ENCODE measurements at places on chromosomes 1 and 21. TPM values are rescaled to one million over a fixed set of nuclear protein-coding genes. Genes with fewer than 3 reads are reported as not detected.

WNT4 gene
- 5.6 TPM for total RNA-seq

GRCh38 chr21:33069994-33070743, at the start of gene OLIG1:
OLIG1 (plus strand) TSS chr21:33070141; CDS start chr21:33070247, 106 bp downstream.
- no peak within 1 kb of the TSS for H3K27ac ChIP-seq
- peaks cover 14% of the 10 kb centered on the region for H3K4me1 ChIP-seq
- DNase-seq: peak; percentile 33
- peak within 1 kb of the TSS; percentile 68 for H3K4me3 ChIP-seq
- no peaks in the 10 kb centered on the region for H3K36me3 ChIP-seq

DNA sequence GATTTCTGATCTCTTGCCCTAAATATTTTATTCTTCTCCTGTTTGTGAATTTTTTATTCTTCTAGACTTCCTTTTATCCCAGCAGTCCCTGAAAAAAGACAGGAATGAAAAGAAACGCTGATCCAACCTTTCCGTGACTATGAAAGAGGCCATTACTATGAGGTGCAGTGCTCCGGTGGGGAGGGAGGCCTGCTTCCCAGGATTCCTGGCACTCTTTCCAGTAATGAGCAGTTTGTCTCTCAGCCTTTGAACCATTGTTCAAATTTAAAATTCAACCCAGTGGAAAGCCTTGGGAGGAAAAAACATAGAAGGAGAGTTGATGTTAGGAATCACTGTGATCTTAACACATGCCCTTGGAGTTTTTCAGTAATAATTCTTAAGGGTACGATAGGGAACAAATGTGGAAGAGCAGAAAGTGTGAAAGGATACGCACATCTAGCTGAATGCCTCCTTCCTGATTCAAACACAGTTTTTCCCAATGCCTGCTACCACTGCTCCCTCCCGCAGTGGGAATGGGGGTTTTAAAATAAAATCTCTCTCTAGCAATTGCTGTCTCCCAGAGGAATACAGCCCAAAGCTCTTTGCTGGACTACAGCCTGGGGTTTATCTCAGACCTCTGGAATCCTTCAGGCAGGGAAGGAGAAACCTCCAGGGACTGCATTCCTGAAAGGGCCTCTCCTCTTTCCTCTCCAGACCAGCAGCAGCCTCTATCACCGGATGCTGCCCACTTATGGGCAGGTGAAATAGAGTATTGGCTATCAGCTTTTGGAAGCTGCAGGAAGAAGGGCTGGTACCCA, 6.1 kb downstream of the IER5 start:
- no peaks in the 10 kb centered on the region for H3K36me3 ChIP-seq
- H3K4me1 ChIP-seq: peaks cover 70% of the 10 kb centered on the region
- DNase-seq: no peak
- peak overlapping the region; percentile 53 for H3K27ac ChIP-seq
- H3K27me3 ChIP-seq: no peaks in the 10 kb centered on the region
- H3K4me3 ChIP-seq: no peak overlapping the region

- H3K27ac ChIP-seq: peak overlapping the region; percentile 86
- peaks cover 20% of the 10 kb centered on the region for H3K36me3 ChIP-seq
- DNase-seq: no peak
- H3K4me1 ChIP-seq: peaks cover 14% of the 10 kb centered on the region
- H3K27me3 ChIP-seq: no peaks in the 10 kb centered on the region
These were observed 413 bp downstream of the EFCAB7 start for GRCh38 chr1:63523738-63524137.

GRCh38 chr1:177311111-177311510, 140.4 kb downstream of the BRINP2 start:
- no peak overlapping the region for H3K27ac ChIP-seq
- DNase-seq: no peak
- no peaks in the 10 kb centered on the region for H3K36me3 ChIP-seq
- H3K4me3 ChIP-seq: no peak overlapping the region
- no peaks in the 10 kb centered on the region for H3K27me3 ChIP-seq

MROH9 gene
- total RNA-seq: not detected

GRCh38 chr1:109388208-109388711, 9.5 kb downstream of the SORT1 start:
- peak overlapping the region; percentile 72 for H3K4me3 ChIP-seq
- H3K4me1 ChIP-seq: peaks cover 87% of the 10 kb centered on the region
- H3K27me3 ChIP-seq: no peaks in the 10 kb centered on the region
- no peaks in the 10 kb centered on the region for H3K36me3 ChIP-seq
- DNase-seq: no peak
- H3K27ac ChIP-seq: peak overlapping the region; percentile 97

GRCh38 chr1:81982523-81982922, 181.8 kb downstream of the ADGRL2 start:
- no peak overlapping the region for H3K4me3 ChIP-seq
- DNase-seq: no peak
- H3K27ac ChIP-seq: no peak overlapping the region
- H3K27me3 ChIP-seq: no peaks in the 10 kb centered on the region
- H3K4me1 ChIP-seq: no peaks in the 10 kb centered on the region
- no peaks in the 10 kb centered on the region for H3K36me3 ChIP-seq

GRCh38 chr1:55140137-55140536, 75.0 kb downstream of the USP24 start:
- peaks cover 6% of the 10 kb centered on the region for H3K4me1 ChIP-seq
- H3K27me3 ChIP-seq: no peaks in the 10 kb centered on the region
- no peak overlapping the region for H3K4me3 ChIP-seq
- DNase-seq: no peak

SPATA46 gene
- total RNA-seq: not detected

AK5 gene
- 0.44 TPM for total RNA-seq

SLC6A17 gene
- 0.12 TPM for total RNA-seq

DNA sequence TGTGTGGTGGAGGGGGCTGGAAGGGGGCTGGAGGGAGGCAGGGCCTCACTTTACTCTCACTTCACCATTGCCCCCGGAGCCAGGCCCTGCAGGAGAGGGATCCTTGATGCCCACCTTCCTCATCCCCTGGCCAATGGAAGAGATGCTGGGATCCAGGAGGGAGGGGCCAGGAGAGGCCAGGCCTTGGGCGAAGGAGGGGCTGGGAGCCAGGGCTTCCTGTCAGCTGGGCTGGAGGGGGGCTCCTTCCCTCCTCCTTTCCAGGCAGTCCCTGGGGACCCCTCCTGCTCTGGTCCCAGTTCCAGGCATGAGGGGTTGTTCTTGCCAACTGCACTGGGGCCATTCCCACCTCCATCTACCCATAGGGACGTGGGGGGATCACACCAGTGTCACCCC, 5.7 kb downstream of the AHDC1 start:
- H3K27me3 ChIP-seq: no peaks in the 10 kb centered on the region
- peak; percentile 78 for DNase-seq
- peaks cover 77% of the 10 kb centered on the region for H3K4me1 ChIP-seq
- peak overlapping the region; percentile 99 for H3K27ac ChIP-seq
- H3K4me3 ChIP-seq: peak overlapping the region; percentile 30
- H3K36me3 ChIP-seq: no peaks in the 10 kb centered on the region

DNA sequence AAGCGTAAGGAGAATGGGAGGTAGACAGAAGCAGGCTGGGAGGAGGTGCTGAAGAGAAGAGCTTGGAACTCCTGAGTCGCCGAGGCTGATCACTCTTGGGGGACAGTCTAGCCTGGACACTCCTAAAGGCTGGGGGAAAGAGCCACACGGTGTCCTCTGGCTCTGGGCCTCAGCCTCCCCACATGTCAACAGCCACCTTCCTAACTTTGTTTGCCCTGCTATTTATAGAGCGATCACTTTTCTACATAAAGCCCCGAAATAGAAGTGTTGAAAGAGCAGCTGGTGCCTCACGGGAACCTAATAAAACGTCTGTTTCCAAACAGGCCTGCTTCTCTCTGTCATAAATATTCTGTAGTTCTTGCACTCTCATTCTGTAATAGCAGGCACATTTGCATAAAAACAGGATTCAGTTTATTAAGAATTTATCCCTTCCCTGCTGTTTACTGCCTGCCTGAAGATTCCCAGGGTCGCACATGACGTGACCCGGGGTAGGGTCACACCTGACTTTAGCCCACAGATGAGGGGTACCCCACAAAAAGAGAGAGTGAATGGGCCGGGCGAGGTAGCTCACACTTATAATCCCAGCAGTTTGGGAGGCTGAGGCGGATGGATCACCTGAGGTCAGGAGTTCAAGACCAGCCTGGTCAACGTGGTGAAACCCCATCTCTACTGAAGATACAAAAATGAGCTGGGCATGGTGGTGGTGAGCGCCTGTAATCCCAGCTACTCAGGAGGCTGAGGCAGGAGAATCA, 212.5 kb downstream of the TOMM20 start:
- H3K36me3 ChIP-seq: no peaks in the 10 kb centered on the region
- H3K4me3 ChIP-seq: no peak overlapping the region
- H3K27ac ChIP-seq: peak overlapping the region; percentile 82
- DNase-seq: peak; percentile 85
- peaks cover 59% of the 10 kb centered on the region for H3K4me1 ChIP-seq
- H3K27me3 ChIP-seq: no peaks in the 10 kb centered on the region

DNA sequence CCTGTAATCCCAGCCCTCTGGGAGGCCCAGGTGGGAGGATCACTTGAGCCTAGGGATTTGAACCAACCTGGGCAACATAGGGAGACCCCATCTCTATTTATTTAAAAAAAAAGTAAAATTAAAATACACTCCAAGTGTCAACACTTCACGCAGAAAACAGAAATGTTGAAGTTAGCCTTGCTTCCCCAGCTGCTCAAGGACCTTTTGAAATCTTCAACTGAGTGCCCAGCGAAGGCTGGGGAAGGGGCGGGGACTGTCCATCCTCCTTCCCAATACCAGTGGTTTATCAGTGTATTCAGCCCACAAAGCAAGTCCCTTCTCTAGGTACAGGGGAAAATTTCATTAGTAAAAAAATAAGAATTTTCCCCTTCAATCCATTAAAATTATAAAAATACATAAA, 2.2 kb upstream of the DNAJC28 start:
- no peak overlapping the region for H3K4me3 ChIP-seq
- no peaks in the 10 kb centered on the region for H3K36me3 ChIP-seq
- H3K4me1 ChIP-seq: no peaks in the 10 kb centered on the region
- no peak overlapping the region for H3K27ac ChIP-seq
- H3K27me3 ChIP-seq: no peaks in the 10 kb centered on the region

Data from psoas muscle (tissue), 8 donors.